ENCODE measurements at places on chromosomes 2 and 18.
A peak's percentile ranks its signal among the peaks of the same experiment; 100 is the strongest.

DNA sequence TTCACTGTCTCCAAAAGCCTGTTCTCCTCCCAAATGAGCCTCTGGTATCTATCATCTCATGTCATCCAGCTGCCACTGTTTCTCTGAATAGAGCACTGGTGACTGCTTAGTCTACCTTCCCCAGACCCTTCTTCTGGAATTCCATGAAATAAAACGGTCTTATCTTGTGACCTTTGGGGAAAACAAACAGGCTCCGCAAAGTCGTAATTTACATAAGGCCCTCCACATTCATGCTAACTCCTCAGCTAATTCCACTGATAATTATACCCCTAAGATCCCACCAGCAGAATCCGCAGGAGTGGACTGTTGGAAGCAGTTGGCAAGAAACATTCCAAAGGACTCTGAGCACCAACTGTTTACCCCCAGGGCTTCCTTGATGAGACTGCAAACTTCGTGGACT lies 33.9 kb upstream of the CHN1 start:
- DNase-seq, result no peak

- no peak for DNase-seq
Measured at GRCh38 chr2:23375448-23375847, 9.5 kb upstream of the KLHL29 start.

DNA sequence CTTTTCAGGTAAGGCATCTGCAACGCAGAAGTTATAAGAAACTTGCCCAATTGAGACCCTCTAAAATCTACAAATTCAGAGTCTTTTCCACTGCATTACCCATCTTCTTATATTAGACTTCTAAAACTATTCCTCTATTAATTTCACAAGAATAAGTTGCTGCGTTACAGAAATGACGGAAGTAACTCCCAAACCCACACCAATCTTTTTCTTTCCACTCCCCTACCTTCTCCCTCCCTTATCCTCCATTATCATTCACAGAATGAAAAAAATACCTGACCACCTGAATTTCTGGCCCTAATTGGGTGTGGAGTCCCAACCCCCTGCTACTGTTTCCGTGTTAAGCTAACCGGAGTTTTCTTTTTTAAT lies 689 bp downstream of the RPRD1A start:
- DNase-seq, result no peak

- peak; percentile 74 for DNase-seq
Measured at GRCh38 chr18:28767727-28768211, 590.8 kb upstream of the CDH2 start.

GRCh38 chr2:127887082-127887775 lies 1.5 kb upstream of the AMMECR1L start:
- no peak for DNase-seq

- DNase-seq, result no peak
Measured at GRCh38 chr2:241632478-241633325, 4.3 kb downstream of the THAP4 start.

DNA sequence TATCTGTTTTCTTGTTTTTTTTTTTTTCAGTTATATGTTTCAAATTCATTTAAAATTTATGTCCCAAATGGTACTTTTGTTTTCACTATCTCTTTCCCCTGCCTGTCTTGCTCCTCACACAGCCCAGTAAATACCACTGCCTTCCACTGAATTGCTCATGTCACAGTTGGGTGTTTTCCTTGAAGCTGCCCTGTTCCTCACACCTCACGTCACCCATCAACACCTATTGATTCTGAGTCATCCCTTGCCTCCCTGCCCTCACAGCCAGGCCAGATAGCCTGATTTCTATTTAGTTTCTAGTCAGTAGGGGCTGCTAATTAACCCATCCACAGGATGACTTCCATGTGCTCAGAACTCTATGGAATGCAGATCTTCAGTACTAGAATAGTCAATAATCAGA lies 25.3 kb downstream of the FSHR start:
- DNase-seq, result no peak

- peak; percentile 16 for DNase-seq
Measured at GRCh38 chr2:72920318-72921087, 3.2 kb downstream of the EMX1 start.

GRCh38 chr2:119625226-119625625 lies 53.8 kb upstream of the TMEM177 start:
- DNase-seq, result no peak

GRCh38 chr2:226862623-226863022 lies 26.8 kb downstream of the RHBDD1 start:
- no peak for DNase-seq

DNA sequence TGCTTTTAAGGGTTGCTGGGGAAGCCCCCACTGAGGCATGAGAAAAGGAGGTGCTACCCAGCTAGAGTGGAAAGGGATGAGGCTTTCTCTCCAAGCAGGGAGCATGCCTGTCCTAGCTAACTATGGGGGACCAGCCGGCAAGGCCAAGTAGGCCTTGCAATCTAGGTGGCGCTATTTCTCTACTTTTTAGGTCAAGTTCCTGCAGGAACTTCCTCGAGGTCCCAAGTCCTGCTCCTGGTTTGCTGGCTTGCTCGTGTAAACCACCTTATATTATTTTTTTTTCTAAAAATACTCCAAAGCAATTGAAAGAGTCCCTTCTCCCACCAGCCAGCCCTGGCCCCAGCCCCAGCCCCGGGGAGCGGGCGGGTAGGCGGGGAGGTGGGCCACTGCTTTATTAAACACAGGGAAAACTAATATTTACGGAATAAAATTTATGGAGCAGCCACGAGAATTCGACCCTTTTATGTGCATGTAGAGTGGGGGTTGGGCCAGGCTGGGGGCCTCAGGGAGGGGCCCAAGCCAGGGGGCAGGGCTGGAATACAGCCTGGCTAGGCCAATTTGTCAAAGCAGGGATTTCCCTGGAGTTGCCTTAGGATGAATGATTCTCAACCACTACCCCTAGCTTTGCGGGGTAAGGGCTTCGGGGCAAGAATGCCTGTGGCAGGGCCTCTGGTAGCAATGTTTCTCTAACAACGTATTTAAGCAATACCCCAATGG lies 12.8 kb upstream of the IHH start:
- DNase-seq, result peak; percentile 67

- DNase-seq, result no peak
Measured at GRCh38 chr18:8777846-8778245, 72.5 kb downstream of the MTCL1 start.

DNA sequence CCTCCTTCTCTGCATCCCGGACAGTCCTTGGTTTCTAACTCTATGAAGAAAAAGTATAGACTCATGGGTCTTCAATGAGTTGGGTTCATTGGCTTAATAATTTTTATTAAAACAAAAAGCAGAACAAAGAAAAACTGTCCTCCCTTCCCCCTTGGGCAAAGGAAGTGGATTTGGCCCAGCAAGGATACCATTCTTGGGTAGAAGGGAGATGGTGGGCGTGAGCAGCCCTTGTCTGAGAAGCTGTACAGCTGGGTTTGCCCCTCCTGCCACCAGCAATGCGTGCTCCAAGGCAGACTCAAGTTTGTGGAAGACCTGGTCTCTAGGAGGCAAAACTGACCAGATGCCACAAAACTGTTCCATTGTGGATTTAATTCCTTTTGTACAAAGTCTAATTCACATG lies 12.7 kb downstream of the PCARE start:
- DNase-seq, result no peak

DNA sequence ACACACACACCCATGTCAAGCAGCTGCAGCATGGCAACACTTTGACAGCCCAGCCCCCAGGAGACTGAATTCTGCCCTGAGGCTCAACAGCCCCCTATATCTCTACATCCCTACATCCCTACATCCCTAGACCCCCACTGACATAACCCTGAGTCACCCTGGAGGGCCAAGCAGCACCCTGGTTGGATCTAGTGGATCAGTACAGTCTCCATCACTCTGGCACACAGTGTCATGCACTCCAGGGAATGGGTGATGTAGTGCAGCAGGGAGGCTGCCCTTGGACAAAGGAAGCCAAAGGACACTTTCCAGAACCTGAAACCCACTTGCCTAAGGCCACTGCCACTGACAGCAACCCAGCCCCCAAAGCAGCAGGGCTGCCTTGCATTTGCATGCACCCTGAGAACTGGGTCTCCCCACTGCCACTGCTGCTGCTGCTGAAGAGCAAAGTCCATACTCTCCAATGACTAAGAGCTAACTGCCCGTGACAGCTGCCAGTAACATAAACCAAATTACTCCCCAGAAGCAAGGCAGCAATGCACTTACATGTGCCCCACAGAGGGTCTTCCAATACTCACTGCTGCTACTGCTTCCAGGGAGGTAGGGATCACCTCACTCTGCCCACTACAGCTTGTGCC lies 681.6 kb upstream of the KLHL29 start:
- no peak for DNase-seq

GRCh38 chr2:171086352-171087290 lies 74.1 kb downstream of the TLK1 start:
- DNase-seq, result peak; percentile 43

- peak; percentile 69 for DNase-seq
Measured at GRCh38 chr2:53969285-53969967, 1.4 kb downstream of the PSME4 start.

GRCh38 chr2:226079671-226080181 lies 680.2 kb downstream of the NYAP2 start:
- DNase-seq, result peak; percentile 93

GRCh38 chr2:188444106-188444835 lies 152.6 kb downstream of the GULP1 start:
- DNase-seq, result no peak

- DNase-seq, result no peak
Measured at GRCh38 chr2:8535821-8536685, 145.8 kb upstream of the ID2 start.

- DNase-seq, result peak; percentile 58
Measured at GRCh38 chr2:60551240-60552077, 2.0 kb downstream of the BCL11A start.
